T follicular helper cell (primary cell): ENCODE measurements at places on chromosomes 1 and 21.

DNA sequence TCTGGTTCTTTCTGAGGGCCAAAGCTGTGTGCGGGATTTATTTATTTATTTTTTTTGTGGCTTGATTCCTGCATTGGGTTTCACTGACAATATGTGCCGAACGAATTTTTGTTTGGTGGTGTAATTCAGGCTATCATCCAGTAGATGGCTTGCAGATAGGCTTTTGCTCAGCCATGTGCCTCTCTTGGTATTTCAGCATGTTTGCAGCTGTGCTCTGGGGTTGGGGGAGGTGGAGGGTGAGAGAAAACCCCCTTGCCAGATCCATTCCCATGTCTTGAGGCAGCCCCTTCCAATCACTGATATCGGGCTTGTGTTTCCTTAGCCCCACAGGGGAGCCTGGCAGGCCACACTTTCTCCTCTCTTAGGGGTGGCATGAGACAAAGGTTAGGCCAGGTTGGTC is 302.4 kb downstream of the PTGER3 start:
- DNase-seq: no peak

DNA sequence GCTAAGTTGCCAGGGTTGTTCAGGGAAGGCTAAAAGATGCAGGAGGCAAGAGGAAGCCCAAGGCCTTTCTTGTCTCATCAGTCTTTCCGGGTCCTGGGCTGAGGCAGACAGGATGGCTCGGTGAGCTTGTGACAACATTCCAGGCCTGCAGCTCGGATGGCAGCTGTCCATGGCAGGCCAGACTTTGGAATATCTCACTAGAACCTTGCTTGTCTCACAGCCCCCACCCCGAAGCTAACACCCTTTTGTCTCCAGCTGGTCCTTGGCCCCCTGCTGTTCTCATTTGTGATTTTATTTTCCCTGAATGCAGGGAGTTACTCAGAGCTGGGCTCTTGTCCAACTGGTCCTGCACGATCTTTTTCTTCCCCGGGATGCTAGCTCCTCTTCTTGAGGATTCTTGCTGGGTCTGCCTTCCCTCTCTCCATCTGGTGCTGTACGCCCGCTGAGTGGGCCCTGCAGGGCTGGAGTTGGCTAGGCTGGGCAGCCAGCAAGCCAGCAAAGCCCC is 477.2 kb upstream of the CAMK1G start:
- no peak for DNase-seq

GRCh38 chr1:65011983-65012382 is 45.6 kb upstream of the JAK1 start:
- DNase-seq: no peak

DNA sequence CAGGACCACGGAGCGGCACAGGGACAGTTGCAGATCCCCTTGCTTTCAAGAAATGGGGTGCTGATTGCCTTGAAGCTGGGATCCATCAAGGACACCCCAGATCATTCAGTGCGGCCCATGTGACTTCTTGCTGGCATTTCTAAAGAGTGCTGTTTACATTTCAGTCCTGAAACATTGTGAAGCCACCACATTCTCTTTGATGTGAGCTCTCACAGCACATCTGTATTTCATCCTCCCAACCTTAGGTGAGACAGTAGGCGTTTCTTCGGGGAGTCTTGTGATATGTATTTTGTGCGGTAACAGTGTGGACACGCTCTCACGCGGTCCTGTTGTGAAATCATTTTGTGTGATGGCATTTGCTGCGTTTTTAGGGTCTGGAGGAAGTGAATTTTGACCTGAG is 57.2 kb downstream of the CACHD1 start:
- no peak for DNase-seq

DNA sequence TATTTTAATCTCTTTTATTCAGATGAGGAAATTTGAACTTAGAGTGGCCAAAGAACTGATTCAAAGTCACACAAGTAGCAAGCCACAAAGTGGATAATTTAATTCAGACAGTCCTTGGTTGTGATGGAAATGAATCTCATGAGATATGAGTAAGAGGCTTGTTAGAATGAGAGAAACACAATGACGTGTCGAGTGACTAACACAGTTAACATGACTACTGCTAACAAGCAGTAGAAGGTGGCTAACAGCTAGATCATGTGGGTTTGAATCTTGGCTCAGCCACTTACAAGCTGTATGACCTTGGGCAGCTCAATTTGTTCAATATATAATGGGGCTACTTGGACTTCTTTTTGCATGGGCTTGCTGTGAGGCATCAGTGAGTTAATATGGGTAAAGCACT is 104.5 kb upstream of the LMO4 start:
- no peak for DNase-seq

GRCh38 chr1:46545784-46546183 is 5.7 kb downstream of the KNCN start:
- DNase-seq: no peak

- no peak for DNase-seq
Observed at GRCh38 chr1:2352897-2353550, 38.3 kb downstream of the MORN1 start.

DNA sequence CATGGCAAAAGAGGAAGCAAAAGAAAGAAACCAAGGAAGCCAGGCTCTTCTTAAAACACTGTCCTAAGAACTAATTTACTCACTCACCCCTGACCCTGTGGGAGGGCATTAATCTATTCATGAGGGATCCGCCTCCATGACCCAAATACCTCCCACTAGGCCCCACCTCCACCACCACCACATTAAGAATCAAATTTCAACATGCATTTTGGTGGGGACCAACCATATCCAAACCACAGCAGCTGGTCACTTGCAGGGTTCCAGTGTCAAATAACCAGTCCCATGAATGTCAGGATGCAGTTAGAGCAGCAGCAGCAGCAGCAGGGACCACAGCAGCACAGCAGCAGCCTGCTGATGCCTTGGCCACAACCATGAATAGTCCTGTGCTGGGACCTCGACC is 83.8 kb downstream of the ZC3H11B start:
- no peak for DNase-seq

DNA sequence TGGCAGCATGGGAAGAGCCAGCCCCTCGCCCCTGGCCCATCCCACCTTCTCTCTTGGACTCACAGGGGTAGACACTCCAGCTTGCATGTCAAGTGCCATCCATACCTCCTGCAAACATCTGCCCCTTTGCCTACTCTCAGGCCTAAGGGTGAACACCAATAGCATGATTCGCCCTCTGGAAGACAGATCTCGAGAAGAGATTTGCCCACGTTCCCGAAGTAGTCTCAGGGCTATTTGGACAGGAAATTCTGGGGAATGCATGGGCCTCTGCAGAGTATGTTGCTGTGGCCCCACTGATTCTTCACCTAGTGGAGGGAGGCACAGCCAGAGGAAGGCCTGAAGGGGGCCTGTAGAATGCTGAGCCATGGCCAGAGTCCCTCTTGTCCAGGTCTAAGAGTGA is 29.8 kb upstream of the DNASE2B start:
- no peak for DNase-seq

DNA sequence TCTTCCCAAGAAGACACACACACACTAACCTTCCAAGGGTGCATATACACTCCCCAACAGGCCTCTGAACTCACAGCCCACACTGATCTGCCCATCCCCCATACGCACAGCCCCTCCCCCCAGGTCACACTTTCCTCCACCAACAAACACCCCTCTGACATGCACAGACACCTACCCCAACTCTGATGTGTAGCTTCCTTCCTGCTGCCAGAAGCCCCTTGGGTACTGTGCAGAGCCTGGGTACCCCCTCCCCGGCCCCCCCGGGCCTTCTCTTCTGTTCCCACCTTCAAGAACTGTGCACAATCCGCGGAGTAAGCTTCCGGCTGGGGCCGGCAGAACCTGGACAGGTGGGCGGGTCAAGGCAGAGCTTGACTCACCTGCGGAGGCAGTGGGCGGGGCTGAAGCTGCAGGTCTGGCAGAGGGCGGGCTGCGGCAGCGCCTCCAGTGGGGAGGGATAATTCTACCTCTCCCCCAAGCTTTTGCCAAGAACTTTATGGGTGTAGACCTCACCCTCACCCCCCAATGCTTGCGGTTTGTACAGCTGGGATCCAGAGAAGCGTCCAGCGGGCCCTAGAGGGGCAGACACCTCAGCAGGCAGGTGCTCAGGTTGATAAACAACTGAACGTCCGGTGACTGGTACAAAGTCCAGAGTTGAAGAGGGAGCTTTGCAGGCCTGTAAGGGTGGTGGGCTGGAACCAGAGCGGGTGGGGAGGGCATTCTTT is at the start of gene C1orf210:
Gene C1orf210, minus strand, starts transcription at position 313 of the 722 bp plus-strand sequence. CDS start 2,311 bp downstream, outside the sequence.
- DNase-seq: no peak

DNA sequence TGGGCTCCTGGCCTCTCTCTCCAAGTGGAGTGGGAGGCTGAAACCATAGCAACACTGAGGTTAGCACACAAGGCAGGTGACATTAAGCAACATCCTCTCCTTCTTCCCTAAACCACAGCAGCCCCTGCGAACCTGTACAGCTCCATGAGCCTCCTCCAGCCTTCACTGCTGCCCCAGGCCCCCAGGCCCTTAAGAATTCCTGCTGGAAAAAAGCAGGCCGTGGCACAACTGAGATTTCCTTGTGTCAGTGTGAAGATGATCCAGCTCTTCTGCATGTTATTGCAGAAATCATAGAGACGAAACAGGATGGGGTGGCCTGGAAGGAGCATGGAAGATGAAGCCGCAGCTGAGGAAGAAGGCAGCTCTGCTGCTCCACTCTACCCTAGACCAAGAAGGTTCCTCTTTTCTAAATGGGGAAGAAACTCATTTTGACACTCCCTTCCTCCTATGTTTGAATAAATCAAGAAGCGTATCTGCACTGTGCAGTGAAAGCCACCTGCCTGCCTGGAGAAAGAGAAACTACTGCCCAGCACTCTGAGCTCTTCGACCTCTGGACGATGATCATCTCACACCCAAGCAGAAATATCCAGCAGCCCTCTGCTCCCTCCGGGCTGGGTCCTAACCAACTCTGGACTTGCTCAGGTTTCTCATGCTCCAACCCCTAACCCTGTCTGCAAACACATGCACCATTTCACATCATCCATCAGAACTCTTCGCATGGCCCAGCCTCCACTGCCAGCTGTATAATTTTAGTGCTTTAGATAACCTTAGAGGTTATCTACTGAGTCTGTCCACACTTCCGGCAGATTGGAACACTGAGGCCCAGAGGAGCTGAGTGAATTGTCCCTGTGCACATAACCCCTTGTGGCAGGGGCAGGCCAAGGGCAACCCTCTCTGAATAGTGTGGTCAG is 20.7 kb downstream of the SH3BP5L start:
- no peak for DNase-seq

- DNase-seq: no peak
Observed at GRCh38 chr1:34987018-34987417, 1.9 kb upstream of the TMEM35B start.

- DNase-seq: no peak
Observed at GRCh38 chr1:232620356-232620969, 9.5 kb downstream of the SIPA1L2 start.

- no peak for DNase-seq
Observed at GRCh38 chr21:17598437-17598836, 14.3 kb downstream of the BTG3 start.

DNA sequence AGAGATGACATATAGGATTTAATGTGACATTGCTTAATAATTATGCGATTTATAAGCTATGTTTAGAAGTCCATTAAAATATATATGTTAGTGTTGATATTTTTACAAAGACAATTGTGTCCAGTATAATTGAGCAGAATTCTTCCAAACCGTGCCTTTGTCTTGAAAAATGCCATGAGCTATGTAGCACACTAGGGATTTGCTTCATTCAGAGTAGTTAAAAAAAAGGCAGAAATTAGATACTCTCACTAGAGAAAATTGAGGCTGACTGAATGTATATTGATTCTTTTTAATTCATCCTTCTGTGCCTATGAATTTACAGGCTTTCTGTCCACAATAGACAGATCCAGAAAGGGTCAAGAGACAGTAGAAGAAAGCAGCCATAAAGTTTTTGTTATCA is 429.0 kb downstream of the NEGR1 start:
- no peak for DNase-seq

DNA sequence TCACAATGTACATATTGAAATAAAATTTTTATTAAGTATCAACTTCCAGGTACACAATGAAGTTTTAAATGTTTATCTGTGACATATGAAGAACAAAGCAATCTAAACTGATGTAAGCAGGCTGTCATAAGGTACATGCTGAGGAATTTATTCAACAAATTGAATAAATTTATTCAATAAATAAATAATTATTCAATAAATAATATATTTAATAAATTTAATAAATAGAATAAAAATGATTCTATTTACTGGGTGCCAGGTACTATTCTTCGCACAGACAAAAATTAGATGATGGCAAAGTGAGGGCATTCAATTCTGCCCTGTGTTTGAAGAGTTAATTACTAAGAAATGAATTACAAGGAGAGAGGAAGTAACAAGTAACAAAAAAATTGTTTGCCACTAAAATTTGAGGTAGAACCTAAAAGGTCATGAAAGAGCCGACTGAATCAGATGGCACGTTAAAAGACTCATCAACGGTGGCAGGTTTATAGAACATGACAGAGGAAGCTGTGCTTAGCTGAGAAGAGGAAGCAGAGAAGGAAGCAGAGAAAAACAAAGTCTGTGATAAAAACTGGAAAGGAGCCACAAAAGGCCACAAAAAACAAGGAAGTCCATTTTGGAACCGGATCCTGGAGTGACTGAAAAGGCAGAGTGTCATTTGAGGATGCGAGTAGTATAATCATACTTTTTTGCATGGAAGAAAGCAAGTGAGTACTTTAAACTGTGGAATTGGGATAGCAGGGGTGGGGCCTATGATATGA is 2.2 kb upstream of the USP24 start:
- no peak for DNase-seq

GRCh38 chr1:83697220-83697619 is 301.7 kb downstream of the TTLL7 start:
- DNase-seq: no peak

- no peak for DNase-seq
Observed at GRCh38 chr1:155759966-155760630, 71.2 kb downstream of the DAP3 start.

DNA sequence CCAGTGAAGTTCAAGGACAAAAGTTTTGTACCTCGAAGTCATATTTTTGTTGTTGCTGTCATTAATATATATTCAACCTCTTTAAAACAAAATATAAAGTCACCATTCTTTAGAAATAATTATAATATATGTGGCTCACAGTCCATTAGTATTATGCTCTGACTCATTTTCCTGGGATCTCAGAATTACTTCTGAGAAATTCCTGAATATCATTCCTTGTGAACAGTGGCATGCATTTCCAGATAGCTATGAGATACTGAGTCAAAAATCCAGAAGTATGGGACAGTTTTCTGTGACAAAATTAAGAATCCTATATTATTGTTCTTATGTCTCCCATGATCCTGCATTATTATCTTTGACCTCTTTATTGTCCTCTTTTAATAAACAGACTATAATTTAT is 13.8 kb upstream of the RGS21 start:
- DNase-seq: no peak

- no peak for DNase-seq
Observed at GRCh38 chr1:221530791-221531190, 211.1 kb downstream of the DUSP10 start.

GRCh38 chr1:91592716-91593477 is 92.2 kb downstream of the CDC7 start:
- no peak for DNase-seq

DNA sequence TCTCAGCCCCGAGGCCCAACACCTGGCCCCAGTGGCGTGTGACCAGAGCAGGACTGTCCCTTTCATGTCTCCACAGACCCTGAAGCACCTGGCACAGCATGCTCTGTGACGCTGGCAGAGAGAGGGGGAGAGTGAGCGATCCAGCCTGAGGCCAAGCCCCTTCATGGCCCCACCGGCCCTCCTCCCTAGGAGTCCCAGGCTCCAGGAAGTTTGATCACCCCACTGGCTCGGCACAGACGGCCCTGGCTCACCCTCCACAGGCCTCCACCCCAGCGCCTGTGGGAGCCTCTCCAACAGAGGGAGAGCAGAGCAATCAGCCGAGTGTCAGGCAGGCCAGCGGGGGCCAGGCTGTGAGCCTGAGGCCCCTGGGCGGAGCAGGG is 11.0 kb downstream of the SH3BGRL3 start:
- DNase-seq: no peak

GRCh38 chr1:41319807-41320711 is 41.2 kb upstream of the FOXO6 start:
- DNase-seq: no peak
